ENCODE measurements at places on chromosomes 6 and 20.

GRCh38 chr20:7858734-7859250 is 81.5 kb downstream of the HAO1 start:
- no peak for DNase-seq

- no peak for DNase-seq
Measured at GRCh38 chr6:8993111-8993510, 557.8 kb upstream of the SLC35B3 start.

DNA sequence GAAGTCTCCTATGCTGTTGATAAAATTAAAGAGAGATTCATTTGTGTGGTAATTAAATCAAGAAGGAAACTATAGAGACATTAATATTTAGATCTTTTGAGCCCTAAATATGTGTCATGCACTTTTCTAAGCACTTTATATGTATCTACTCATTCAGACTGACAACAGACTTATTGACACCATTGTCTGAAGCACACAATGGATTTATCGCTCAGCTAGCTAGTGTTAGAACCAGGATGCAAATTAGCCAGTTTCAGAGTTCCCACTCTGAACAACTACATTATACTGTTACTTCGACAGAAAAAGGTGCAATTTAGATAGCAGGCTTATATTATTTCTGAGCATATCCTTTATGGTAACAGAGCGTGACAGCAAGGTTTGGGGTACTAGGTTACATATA is 27.7 kb upstream of the KIAA0408 start:
- DNase-seq, result no peak

DNA sequence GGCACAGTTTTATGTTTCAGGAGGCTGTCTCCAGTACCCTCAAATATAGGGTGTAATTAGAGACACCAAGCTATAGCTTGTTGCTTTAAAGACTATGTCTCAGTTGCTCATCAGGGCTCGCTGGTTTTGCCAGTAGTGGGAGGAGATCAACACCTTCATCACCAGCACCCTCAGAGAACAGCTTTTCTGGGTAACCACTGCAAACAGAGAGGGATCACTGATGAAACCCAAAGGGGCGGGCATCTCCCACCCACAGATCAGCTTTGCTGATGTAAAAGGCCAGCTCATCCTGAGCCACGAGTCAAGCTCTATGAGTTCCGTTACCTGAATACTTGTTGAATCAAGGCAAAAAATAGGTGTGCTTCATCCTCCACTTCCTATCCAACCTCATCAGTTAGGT is 187.7 kb downstream of the AIG1 start:
- DNase-seq, result no peak

DNA sequence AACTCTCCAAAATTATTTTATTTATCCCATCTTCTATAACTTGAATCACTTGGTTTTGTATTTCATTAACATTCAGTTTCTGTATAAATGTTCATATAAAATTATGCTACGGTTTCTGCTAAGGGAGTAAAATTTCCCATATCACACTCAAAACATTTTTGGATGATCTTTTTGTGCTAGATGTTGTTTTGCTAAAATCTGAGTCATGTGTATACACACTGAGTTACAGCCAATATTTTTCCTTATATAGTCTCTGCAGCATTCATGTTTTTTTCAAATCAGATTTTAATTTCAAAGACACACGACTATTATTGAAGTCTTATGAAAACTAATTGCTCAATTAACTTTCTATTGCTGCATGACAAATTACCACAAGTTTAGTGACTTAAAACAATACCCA is 54.3 kb upstream of the SLC2A12 start:
- DNase-seq, result no peak

GRCh38 chr20:62636446-62636845 is 5.9 kb upstream of the SLCO4A1 start:
- no peak for DNase-seq

GRCh38 chr6:70369332-70369950 is 43.9 kb upstream of the FAM135A start:
- DNase-seq, result peak; percentile 60

DNA sequence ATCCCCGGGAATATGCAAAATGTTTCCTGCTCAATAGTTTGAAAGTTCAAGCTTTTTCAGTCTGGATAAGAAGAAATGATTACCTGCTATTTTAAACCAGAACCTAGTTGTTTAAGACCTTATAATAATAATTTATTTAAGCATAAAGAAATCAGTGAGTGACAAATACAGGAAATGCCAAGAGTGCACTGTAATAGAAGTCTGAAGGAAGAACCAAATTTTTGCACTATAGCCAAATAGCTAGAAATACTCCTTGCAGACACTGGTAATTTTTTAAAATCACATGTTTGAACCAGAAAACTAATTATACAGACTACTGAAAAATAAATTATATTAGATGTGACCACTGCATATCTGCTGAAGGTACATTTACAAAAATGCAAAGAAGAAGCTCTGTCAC is 93.2 kb downstream of the MMS22L start:
- DNase-seq, result no peak

DNA sequence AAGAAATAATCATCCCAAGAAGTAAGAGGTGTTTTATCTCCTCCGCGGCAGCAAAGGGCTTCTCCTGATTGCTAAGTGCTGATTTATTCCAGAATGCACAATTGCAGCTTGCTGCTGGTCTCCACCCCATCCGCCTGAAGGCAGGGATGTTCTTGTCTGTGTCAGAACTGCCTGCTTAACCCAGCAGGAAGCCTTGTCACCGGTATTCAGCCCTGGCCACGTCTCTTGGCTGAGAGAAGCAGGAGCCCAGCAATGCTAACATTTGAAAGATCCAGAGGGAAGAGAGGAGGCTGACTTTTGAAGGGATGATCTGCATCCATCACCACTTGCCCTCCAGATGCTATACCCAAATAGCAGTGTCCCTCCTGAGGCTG is 4.2 kb downstream of the SCML4 start:
- no peak for DNase-seq

GRCh38 chr20:38626921-38627659 is 25.5 kb downstream of the ARHGAP40 start:
- DNase-seq, result no peak

DNA sequence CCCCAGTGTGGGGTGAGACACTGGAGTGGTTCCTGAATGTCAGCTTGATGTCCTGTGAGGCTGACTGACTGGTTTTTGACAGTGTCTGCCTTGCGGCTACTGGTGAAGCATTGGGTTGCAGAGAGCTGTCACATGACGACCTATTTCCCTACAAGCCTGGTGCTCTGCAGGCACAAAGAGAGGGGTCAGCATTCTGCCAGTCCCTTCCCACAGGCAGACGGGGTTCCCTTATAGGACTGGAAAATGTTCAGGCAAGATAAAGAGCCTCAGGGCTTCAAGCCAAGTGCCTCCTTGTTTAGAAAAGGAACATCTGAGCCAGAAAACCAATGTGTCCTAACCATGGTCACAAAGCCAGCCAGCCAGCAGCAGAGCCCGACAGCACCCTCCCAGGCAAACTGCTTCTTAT is 11.0 kb downstream of the LY86 start:
- no peak for DNase-seq

DNA sequence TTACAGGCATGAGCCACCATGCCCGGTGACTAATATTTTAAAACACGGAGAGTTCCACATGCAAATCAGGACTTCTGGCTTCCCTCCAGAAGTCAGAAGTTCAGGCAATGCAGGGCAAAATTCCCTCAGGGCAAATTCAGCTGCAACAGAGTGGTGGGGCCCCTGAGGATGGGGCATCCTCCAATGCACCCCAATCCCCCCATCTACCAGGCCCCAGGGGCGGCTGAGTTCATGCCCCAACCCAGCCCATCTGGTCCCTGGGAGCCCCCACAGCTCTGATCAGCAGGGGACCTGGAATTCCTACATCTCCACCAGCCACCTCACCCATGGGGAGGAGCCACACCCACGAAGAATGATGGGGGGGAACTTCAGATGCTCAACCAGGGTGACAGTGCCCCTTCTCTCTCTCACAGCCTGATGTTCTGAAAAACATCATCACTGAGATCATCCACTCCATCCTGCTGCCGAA is 22.6 kb downstream of the BPIFB1 start:
- DNase-seq, result no peak

- DNase-seq, result no peak
Measured at GRCh38 chr6:85452441-85452881, 2.6 kb downstream of the NT5E start.

DNA sequence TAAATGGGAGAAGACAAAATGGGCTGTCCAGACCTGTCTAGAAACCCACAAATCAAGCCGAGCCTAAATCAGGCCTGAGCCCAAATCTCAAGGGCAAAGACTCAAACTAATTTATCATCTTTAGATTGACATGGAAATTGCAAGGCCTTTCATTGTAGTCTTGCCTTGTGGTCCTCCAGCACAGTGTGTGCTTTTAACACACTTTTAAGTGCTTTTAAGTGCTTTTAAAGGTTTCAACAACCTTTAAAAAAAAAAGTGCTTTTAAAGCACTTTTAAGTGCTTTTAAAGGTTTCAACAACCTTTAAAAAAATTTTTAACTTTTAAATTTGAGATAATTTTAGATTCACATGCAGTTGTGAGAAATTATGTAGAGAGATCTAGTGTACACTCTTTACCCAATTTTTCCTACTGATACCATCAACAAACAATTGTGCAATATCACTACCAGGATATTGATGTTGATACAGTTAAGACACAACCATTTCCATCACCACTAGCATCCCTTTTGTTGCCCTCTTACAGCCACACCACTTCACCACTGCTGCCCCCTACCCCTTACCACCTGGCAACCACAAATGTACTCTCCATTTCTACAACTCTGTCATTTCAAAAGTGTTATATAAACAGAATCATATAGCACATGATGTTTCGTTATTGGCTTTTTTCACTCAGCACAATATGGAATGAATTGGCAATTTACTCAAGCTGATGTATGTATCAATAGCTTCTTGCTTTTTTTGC is 23.1 kb upstream of the DCBLD1 start:
- DNase-seq, result no peak

GRCh38 chr6:38549180-38549579 is 90.5 kb downstream of the BTBD9 start:
- DNase-seq, result no peak

GRCh38 chr6:146047371-146047770 is 18.5 kb downstream of the GRM1 start:
- DNase-seq, result no peak

- DNase-seq, result no peak
Measured at GRCh38 chr6:11938285-11938890, 73.7 kb upstream of the HIVEP1 start.

DNA sequence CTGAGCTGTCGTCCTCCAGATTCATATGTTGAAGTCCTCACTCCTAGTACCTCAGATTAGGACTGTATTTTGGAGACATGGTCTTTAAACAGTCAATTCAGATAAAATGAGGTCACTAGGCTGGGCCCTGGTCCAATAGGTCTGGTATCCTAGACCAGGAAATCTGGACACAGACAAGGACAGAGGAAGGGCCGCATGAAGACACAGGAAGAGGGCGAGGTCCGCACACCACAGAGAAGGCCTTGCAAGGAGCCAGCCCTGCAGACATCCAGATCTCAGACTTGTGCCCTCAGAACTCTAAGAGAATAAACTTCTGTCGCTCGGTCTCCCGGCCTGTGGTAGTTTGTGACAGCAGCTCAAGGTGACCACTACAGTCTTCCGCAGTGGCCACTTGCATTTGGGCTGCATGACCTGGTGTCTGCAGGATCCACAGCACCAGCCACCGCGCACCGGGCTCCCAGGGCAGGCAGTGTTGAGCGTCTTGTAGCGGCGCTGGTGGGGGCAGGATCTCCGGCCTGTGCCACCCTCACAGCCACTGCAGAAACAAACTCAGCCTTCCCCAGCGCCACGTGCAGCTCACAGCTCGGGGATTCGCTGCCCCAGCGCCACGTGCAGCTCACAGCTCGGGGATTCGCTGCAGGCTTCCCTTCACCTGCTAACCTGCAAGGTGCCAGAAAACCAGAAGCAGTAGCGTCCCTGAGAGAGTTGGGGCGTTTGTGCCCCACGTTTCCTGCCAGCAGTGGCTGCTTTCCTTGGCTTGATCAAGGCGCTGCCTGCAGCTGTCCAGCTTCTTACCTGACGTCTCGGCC is 6.0 kb upstream of the RBM38 start:
- DNase-seq, result no peak

GRCh38 chr6:145420599-145420998 is 314.7 kb downstream of the EPM2A start:
- no peak for DNase-seq

DNA sequence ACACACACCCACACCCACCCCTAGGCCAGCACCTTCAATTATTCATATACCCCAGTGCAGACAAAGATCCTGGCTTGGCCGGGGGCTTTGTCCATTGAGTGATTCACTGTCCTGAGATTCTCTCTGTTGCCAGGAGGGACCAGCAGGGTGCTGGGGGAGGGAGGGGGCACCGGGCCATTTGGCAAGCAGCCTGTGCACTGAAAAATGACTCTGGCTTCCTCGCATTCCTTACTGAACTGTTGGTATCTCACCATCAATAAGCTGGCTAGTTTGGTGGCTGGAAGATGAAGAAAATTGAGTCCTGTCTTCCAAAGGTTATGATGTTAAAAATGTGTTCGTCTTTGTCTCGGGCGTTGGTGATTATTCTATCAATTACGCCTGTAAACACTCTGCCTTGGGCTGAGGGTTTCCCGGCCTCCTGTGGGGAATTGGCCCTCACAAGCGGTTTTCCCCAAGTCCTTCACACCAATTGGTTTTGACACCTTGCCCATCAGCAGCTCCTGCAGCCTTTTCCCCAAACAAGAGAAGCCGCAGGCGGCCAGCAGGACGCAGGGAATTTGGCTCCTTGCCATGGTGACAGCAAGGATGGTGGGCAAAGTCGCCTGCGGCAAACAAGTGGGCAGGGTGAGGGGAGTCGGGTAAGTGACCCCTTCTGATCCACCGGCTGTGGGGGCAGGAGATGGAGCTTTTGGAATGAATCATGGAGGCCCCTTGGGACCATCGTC is 4.9 kb downstream of the VSTM2L start:
- DNase-seq, result no peak

GRCh38 chr6:55100686-55101085 is 73.6 kb upstream of the HCRTR2 start:
- DNase-seq, result no peak

GRCh38 chr6:21748343-21749056 is 154.9 kb downstream of the SOX4 start:
- DNase-seq, result no peak

DNA sequence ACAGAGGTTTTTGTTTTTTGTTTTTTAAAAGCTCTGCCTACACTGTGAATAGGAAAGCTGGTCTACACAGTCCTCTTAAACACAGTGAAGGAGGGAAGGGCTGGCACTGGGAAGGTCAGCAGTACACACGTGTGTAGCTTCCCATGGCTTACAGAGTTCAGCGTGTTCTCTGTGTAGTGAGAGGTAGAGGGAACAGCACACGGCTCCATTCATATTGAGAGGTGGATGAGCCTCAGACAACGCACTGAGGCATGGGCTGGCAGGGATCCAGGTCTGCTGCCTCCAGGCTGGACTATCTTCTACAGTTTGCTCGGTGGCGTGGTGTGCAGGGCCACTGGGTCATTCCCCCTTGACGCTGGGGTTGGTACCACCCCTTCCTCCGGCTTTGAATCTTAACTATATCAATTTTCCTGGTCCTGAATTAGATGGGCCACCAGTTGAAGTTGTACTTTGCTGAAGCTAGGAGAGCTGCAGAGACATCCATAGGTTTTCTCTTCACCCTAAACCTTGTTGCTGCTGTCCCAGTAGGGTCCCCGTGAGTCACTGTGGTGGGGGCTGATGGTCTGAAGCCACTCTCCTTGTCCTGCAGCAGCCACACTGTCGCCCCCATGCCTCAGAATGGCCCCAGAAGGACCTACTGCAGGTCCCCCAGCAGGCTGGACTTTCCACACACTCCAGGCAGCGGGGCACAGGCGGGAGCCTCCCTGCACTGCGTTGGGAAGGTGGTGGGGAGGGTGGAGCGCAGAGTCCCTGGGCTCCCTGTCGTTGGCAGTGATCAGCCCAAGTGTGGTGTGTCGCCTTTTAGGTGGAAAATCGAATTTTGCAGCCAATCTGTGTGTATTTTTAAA is 2.0 kb downstream of the ARFGAP1 start:
- DNase-seq, result no peak

Data from tibial nerve (tissue), 4 donors.